ENCODE measurements at places on chromosomes 3 and 15.

- DNase-seq, result no peak
These were observed 55.0 kb downstream of the LRRC49 start for GRCh38 chr15:70947351-70948335.

GRCh38 chr15:40472171-40472727 is 1.5 kb downstream of the CHST14 start:
- DNase-seq, result no peak

GRCh38 chr3:186241910-186242821 is 119.9 kb downstream of the DGKG start:
- DNase-seq, result peak; percentile 90

DNA sequence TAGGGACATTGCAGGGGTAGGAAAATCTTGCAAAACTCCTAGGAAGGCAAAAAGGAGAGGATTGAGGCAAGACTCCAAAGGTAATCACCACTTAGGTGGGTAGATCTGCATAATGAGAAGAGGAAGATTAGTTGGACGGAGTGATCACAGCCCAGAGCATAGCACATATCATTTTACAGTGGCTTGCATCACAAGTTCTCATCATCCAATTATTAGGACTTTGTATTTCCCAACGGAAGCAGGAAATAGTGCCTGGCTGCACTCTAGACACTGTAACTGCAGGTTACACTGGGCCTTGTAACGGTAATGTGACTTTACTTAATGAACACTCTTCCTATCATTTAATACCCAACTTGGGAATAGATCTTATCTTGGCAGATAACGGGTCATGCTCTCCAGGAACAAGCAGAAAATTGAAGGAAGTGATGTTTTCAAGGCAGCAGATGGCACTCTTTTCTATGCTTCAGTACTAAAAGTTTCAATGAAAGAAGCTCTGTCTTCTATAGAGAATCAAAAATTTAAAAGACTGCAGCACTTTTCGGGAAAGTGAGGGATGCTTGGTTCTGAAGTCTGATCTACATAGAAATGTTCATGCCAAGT is 101.9 kb upstream of the KCNMB2 start:
- DNase-seq, result no peak

DNA sequence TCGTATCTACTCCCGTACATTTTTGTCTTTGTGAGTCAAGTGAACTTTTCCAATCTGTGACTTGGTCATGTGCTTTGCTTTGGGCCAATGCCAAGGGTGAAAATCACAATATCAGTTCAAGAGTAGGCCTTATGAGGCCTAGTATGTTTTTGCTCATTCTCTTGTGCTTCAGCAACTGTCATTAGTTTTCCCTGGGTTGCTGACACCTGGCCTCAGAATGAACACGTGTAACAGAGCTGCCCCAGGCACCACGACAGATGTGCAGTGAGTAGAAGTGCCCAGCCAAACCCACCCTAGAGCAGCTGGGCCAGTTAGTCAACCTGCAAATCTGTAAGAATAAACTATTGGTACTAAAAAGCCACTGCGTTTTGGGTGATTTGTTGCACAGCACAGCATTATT is 460.3 kb upstream of the WNT5A start:
- DNase-seq, result no peak

DNA sequence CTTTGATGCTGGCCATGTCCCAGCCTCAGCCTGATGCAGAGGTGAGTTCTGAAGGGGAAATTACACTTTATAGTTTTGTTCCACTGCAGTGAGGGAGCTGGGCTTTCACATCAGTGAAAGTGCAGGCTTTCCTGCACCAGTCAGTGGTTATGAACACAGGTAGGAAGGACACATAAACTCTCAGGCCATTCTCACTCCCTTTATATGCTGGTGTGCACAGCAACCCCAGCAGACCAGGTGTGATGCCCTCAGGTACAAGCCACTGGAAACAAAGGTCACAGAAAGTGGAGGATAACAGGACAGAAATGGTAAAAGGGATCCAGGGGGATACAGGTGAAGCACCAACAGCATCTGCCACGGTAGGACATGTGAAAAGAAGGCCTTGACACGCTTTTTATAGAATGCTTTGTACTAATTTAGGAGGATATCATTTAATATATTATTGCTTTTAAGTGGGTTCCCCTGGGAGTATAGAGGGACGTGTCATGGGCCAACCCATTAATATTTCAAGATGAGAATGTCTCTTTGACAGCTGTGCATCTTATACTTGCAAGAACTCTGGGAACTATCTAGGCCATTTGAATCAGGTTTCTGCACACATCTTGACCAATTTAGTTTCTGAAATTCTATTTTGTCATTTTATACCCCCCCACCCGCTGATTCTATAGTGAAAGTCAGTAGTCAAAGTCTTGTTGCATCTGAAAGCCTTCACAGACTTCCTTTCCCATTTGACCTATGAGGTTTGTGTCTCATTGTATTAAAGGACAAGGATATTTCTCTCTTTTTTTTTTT is 25.0 kb upstream of the BLM start:
- DNase-seq, result no peak

DNA sequence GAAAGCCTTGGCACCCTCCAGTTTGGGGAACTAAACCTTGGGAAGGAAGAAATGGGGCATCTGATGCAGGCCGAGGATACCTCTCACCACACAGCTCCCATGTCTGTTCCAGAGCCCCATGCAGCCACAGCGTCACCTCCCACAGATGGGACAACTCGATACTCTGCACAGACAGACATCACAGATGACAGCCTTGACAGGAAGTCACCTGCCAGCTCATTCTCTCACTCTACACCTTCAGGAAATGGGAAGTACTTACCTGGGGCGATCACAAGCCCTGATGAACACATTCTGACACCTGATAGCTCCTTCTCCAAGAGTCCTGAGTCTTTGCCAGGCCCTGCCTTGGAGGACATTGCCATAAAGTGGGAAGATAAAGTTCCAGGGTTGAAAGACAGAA is 7.7 kb downstream of the MAP1A start:
- DNase-seq, result no peak

- DNase-seq, result peak; percentile 66
These were observed at the start of gene RHOV for GRCh38 chr15:40873694-40874561. Gene RHOV, minus strand, starts transcription at chr15:40874234. Its CDS starts 95 bp downstream, at chr15:40874139.

DNA sequence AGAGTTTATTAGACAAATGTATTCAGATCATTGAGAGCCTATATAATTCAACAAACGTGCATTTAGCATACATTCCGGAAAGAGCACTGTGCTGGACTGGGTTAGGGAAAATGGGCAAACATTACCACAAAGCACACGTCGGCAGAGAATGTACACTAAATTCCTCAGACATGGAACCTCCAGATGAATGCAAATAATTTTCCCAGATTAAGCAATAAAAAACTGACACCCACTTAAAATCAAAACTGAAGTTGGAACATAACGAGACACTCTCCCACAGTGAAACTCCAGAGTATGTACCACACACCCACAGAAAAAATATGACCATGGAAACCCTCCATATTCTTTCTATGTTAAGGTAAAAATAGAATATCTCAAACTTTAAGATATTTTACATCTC is 4.8 kb downstream of the SECISBP2L start:
- no peak for DNase-seq

DNA sequence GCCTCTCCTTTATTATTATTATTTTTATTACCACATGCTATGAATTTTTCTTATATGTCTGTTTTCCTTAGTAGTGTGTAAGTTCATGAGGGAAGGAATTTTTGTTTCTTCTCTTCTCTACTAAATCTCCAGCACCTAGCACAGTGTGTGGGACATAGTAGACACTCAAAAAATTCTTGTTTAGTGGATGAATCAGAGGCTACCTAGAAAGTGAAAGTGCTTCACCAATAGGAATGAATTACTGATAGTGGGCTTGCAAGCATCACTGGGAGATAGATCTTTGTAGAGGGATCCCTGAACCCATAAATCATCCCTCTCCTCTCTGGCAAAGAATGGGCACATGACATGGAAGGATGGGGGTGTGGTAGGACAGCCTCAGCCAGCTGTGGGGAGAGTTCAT is 8.5 kb downstream of the SPTBN5 start:
- no peak for DNase-seq

DNA sequence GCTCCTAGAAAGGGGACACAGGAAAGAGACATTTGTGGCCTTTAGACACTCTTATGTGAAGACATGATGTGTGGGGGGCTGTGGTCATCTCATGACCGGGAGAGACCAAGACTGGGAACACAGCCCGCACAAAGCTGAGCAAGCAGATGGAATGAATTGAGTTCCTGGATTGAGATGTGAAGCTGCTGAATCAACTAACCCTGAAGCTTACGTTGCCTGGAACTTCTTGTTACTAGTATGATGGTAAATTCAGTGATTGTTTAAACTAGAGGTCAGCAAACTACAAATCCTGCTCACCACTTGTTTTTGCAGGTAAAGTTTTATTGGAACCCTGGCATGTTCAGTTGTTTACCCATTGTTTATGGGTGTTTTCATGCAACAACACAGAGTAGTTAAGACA is 83.4 kb upstream of the BHLHE40 start:
- peak; percentile 21 for DNase-seq

GRCh38 chr3:45515999-45516725 is 78.4 kb upstream of the LIMD1 start:
- DNase-seq, result no peak

DNA sequence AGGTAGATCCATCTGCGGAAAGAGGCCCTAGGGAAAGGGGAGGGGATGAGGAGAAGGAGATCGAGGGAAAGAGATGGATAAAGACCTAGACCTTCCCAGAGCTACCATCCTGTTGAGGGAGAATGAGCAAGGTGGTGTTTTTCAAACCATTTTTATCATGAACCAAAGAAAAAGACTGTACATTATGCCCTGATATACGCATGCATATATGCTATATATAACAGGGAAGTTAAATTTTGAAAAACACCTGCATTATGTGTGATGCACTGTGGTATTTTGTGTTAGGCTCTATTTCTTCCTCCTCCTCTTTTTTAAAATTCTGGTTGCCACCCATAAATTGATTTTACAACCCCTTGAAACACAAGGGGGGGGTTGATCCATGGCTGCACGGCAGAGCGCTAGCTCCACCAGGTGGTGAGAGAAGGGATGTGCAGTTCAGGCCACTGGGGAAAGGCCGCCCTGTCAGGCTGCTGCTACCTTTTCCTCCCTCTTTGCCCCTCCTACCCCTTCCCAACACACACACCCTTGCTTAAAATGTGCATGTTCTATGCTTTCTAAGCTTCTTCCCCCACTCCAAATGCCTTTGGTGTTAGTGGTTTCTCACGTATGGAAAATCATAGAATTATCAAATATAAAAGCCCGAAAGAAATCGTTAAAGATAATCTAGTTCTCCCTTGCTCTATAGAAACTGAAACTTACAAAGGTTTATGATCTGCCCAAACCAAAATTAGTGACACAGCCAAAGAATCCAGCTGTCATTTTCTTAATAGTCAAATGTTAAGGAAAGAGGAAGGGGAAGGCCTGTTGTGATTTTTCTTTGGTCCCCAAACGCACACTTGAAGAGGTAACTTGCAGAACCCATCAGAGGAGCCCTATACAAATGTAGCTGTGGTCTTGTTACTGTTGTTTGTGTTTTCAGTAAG is 262.0 kb upstream of the UMPS start:
- no peak for DNase-seq

GRCh38 chr15:57418635-57419034 is 42.3 kb downstream of the CGNL1 start:
- no peak for DNase-seq

GRCh38 chr15:78679089-78679511 is 38.1 kb upstream of the CHRNB4 start:
- no peak for DNase-seq

DNA sequence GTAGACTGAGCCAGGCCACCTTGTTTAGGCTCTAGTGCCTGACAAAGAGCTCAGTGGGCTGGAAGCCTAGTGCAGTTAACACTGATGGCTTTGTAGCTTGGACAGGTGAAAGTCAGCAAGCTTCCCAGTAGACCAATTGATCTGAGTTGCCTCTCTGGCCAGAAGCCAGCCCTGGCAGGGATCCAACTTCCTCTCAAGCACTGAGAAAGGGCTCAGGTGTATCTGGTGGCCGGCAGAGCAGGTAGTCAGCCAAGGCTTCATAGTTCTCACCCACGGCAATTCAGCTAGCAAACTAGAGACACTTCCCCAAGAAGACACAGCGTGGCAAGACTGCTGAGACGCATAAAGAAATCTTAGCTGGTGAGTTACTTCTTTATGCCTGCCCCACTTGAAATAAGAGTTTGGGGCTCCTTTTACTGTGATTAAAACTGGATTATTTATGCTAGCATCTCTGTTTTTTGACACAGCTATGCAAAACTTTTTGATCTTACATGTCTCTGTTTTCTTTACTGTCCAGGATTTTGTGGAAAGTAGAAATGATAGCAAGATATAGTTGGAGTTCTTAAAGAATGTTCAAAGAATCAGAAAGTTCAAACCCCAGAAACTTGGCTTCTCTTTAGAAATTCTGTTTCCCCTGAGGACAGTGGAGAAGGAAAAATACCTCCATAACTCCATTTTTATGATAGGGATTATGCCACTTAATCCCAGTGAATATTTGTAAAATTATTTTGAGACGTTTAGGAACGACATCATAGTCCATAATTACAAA is 8.4 kb upstream of the CA12 start:
- DNase-seq, result no peak

- DNase-seq, result no peak
These were observed 148.6 kb downstream of the CD47 start for GRCh38 chr3:107942244-107942643.

- DNase-seq, result no peak
These were observed 21.2 kb downstream of the CCR8 start for GRCh38 chr3:39350714-39351113.

GRCh38 chr3:9105421-9105820 is 142.1 kb upstream of the RAD18 start:
- no peak for DNase-seq

- DNase-seq, result peak; percentile 4
These were observed 41.1 kb upstream of the MRPS22 start for GRCh38 chr3:139302801-139303113.

DNA sequence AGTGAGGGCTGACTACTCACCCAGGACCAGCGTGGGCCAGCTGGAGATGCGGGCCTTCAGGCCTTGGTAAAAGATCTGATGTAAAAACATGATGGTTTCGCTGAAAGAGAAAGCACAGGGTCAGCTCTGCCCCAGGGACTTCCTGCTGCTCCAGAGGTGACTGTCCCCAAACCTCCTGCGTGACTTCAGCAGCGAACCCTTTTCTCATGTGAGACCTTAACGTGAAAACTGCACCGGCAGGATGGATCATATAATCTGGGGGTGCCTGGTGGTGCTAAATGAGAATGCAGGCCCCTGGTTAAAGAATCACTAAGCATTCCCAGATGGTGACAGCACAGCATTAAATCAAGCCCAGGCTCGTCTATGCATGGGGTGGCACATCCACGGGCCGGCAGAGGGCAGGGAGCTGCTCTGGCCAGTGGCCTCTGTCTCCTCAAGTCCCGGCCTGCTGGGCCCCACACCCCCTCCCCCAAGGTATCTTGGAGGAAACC is 55.4 kb downstream of the RASGRF1 start:
- no peak for DNase-seq

DNA sequence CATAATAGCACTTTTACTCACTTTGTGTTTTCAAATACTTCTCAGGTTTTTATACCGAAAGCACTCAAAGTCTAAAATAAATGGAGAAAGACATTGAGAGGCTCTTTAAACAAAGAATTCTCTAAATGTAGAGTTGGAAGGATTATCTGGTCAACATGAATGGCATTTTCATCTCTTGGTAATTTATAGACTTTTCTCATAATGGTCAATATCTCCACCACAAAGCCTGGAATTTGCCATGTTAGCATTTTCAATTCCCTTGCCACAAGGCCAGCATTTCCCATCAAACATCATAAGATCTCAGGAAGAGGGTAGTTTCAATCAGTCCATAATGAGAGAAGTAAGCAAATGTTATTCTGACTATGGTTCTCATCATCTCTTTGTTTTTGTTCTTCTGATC is 293.0 kb downstream of the CADM2 start:
- no peak for DNase-seq
